ENCODE measurements at places on chromosomes 11 and 22. TPM values are rescaled to one million over a fixed set of nuclear protein-coding genes. Genes with fewer than 3 reads are reported as not detected.

DNA sequence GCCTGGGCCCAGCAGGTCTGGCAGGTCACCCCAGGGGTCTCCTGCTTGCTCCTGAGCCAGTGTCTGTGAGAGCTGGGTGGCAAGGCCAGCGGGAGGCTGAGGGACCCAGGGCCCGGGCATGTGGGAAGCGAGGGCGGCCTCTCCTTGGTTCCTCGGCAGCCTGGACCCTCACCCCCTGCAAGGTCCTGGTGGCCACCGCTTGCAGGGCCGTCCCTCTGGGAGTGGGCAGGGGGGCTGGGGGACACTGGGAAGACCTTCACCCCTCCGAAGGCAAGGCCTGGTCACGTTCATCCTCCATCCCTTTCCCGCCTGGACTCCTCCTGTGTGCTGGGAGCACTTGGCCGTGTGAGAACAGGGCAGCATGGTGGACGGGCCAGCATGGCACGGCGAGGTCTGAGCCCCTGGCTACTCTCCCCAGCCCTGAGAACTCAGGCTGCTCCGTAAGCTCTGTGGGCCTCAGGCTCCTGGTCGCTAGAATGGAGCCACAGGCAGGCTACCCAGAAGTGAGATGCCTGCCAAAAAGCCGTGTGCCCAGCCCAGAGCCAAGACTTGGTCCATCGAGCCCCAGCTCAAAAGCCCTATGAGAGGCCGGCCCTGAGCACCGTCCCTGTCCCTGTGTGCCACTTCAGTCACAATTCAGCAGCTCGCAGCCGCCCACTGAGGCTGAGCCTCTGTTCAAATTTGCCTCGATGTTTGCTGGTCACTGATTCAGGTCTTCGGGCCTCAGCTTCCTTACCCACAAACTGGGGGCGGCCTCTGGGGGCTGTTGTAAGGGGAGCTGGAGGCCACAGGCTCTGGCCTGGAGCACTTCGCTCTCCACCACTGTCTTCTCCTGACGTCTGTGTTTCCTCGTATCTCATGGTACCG, 45.0 kb downstream of the IGLL1 start:
- no peak for DNase-seq

GRCh38 chr11:78140392-78141077, 1.1 kb upstream of the ALG8 start:
- DNase-seq: no peak

GRCh38 chr11:109135627-109136026, 286.4 kb upstream of the C11orf87 start:
- DNase-seq: no peak

DNA sequence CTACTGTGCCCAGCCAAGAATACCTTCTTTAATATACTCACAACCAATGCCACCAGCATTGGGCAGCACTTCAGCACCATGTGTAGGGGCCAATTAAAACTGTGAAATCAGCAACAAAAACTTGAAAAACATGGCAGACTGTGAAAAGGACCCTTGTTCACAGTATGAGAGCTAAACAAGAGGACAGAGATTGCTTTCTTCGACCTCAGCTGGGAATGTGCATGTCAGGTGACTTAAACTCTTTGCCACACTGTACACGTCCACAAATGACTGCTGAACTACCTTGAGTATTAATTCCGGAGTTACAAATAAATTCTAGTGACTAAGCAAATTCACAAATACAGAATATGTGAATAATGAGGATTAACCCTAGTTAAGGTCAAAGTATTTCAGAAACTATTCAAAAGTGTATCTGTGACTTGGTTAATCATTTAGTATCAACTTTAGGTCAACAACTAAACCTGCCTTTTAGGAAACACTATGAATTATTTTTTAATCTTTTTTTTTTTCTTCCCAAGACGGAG, 33.0 kb downstream of the DDX6 start:
- peak; percentile 19 for DNase-seq

- no peak for DNase-seq
These were observed 70.5 kb downstream of the KCNC1 start for GRCh38 chr11:17805043-17805442.

GRCh38 chr22:40320687-40321086, 25.6 kb upstream of the ADSL start:
- DNase-seq: no peak

GRCh38 chr11:27656806-27657483, 43.3 kb downstream of the BDNF start:
- no peak for DNase-seq

GRCh38 chr11:64048042-64048854, 12.5 kb downstream of the FLRT1 start:
- DNase-seq: peak; percentile 73

ACR gene
- not detected for total RNA-seq

- DNase-seq: no peak
These were observed 41.7 kb downstream of the RIBC2 start for GRCh38 chr22:45455212-45455611.

GRCh38 chr22:45642986-45643385, 28.6 kb upstream of the ATXN10 start:
- DNase-seq: no peak

GRCh38 chr11:126743628-126744027, 256.9 kb downstream of the KIRREL3 start:
- no peak for DNase-seq

ADAMTS8 gene
- total RNA-seq: 2.4 TPM

DNA sequence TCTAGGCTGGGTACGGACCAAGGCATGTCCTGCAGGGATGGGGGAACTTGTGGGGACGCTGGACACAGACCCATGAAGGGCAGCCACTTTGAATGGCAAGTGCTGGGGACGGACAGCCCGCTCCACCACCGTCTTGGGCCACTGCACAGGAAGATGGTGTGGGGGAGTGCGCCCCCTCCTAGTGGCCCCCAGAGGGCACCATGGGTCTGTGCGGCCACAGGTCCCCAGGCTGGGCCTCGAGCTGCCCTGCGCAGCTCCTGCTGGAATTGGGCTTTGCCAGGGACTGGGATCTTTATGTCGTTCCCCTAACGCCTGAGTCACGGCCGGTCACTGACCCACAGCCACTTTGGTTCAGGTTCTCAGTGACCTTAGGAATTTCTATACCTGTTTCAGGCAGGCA, 44.4 kb downstream of the NAT10 start:
- DNase-seq: no peak

- no peak for DNase-seq
These were observed 791.5 kb downstream of the METTL15 start for GRCh38 chr11:28899706-28900105.

DNA sequence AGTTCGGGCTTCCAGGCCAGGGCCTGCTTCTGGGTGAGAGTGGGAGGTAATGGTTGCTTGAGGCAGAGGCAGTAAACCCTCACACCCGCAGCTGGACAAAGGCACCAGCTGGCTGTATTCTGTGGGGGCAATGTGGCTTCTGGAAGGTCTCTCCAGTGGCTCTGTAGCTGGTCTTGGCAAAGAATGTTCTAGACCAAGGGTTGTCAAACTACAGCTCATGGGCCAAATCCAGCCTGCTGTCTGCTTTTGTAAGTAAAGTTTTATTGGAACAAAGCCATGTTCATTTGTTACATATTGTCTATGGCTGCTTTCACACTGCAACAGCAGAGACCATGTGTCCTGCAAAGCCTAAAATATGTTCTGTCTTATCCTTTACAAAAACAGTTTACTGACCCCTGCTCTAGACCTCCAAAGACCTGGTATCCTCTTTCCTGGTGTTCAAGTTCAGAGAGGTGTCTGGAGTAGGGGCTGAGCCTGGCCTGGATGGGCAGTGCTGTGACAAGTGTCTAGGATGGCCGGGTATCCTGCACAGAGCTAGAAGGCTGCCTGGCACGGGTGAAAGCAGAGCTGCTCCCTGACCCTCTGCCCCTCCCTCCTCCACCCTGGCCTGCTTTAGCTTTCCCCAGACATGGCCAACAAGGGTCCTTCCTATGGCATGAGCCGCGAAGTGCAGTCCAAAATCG, 3.4 kb downstream of the TAGLN start:
- no peak for DNase-seq

TTC36 gene
- 2.4 TPM for total RNA-seq

RBMXL2 gene
- total RNA-seq: not detected

DNA sequence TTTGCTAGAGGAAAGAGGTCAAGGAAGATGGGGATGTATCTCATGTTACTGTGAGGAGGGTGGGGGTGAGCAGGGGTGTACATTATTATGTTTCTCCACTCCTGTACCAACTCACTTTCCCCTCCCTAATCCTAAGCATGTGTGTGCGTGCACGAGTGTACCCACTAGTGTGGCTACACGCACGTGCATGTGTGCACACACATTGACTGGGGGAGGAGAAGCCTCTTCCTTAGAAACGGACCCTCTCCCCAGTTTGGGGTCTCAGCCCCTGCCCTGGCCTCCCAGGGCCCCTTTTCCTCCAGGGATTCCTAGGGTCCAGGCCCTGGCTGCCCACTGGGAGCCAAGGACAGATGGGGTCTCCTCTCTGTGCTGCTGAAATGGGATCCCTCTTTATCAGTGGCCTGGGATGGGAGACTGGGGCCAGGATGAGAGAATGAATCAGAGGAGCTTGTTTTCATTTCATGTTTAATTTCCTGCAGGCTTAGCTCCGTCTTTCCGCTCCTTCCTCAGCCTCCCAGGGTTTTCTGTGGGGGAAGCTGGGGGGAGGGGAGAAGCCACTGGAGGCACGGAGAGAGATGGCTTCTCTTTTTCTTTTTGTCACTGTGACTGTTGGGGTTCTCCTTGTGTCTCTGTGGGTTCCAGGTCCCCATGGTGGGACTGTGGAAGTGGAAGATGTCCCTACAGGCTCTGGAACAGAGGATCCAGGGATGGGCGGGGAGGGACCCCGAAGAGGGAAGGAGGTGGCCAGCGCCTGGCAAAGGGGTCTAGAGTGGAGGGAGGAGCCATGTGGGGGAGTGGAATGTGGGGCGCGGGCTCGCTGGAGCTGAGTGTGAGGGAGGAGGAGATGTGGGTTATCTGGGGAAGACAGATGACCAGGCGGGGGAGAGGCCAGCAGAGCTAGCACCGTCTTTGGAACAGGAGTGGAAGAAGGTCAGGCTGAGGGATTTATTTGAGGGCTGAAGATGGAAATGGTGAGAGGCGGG, 40.3 kb downstream of the ALX4 start:
- DNase-seq: no peak

Measured in frontal cortex (tissue), 4 donors.